Frontal cortex (tissue), 4 donors: ENCODE measurements at places on chromosomes 3 and 15.

DNA sequence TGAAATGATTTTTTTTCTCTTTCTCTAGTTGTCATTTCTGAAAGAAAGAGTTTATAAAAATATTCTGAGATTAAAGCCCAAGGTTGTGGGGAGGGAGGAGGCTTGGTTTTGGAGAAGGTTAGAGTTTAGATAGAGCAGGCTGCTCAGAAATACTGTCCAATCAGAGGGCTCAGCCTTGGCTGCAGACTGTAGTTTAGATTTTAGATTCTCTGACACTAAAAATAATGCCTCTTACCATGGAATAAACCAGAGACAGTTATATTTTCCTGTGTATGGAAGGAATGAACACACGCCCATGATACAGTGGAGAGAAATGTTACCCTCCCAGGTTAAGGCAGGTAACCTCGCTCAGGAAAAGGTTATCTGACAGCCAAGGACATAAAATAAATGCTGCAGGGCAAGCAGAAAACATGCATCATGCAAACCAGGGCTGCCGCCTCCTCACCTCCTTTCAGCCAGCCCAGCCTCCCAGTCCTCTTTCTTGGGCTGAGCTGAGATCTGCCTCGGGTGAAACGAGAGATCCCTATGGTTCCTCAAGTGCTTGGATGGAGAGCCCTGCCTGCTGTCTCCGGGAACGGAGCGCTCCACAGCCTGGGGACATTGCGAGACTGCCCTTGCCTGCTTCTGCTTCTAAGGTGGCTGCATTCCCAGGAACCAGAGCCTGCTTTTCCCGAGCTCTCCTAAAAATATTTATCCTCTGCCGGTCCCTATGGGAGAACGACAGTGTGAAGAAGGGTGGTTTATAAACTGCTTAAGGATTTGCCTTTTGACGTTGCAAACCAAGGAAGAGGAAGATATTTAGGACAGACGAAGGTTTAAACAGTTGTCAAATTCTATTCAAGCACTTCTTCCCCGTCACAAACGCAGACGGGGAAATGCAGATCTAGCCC lies 848 bp downstream of the NCEH1 start:
- DNase-seq, result no peak

GRCh38 chr3:106183762-106184391 lies 315.1 kb upstream of the CBLB start:
- no peak for DNase-seq

- DNase-seq, result no peak
These were observed 21.6 kb downstream of the ESYT3 start for GRCh38 chr3:138455801-138456716.

GRCh38 chr3:125219261-125219701 lies 6.7 kb upstream of the SLC12A8 start:
- DNase-seq, result no peak

GRCh38 chr3:193872265-193872753 lies 263.6 kb upstream of the HES1 start:
- DNase-seq, result no peak

GRCh38 chr15:39255760-39256159 lies 325.1 kb upstream of the THBS1 start:
- DNase-seq, result no peak

GRCh38 chr3:101077361-101078011 lies 84.3 kb upstream of the ABI3BP start:
- DNase-seq, result no peak

GRCh38 chr3:44396200-44397171 lies 57.9 kb downstream of the TCAIM start:
- no peak for DNase-seq

DNA sequence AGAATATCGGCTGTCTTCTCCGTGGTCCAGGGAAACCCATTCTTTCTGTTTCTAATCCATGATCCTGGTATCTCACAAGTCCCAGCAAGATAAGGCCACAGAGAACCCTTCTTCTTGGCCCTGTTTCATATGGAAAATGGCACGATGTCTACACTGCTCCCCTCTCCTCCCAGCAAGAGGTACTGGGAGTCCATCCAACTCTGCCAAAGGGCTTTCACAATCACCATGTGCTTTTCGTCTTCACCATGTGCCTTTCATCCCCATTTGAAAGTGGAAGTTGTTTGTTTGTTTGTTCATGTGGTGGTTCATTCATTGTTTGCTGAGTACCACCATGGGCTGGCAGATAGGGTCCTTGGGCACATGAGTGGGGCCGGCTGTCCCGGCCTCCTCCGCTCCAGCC lies 5.5 kb downstream of the ITIH3 start:
- DNase-seq, result no peak

DNA sequence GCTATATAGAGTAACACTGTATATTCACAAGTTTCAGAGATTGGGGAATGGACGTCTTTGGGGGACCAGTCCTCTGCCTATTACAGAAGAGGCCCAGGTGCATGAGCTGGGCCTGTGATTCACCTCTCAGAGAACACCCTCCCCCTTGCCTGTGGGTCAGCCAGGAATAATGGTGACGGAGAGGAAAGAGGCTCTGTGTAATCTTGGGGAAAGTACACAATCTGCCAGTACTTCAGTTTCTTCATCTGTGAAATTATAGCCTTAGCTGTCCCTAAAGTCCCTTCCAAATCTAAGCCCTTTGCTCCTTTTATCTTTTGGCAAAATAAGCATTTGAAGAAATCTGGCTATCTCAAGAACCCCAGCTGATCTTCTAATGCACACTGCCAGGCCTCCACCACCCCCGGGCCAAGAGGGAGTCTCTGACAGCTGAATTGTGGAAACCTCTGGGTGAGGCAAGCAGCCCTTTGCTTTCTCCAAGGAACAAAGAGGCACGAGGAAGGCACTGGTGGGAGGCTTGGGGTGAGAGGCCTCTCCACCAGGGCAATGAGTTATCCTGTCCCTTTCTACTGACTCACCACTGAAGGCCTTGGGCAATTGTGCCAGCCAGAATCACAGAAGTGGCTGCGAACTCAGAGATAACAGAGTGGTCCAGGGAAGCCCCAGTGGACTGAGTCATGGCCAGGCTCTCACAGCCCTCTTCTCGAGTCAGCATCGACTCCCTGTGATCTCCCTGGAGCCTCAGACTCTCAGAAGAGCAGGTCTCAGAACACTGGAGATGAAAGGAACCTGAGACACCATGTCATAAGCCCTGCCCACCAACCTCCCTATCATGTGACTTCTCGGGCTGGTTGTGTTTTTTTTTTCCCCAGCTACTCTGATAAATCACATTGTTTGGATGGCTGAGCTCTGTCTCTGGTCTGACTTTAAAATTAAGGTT lies 31.8 kb downstream of the CCNL1 start:
- no peak for DNase-seq
